ENCODE measurements at places on chromosomes 4 and X.
A peak's percentile ranks its signal among the peaks of the same experiment; 100 is the strongest.

DNA sequence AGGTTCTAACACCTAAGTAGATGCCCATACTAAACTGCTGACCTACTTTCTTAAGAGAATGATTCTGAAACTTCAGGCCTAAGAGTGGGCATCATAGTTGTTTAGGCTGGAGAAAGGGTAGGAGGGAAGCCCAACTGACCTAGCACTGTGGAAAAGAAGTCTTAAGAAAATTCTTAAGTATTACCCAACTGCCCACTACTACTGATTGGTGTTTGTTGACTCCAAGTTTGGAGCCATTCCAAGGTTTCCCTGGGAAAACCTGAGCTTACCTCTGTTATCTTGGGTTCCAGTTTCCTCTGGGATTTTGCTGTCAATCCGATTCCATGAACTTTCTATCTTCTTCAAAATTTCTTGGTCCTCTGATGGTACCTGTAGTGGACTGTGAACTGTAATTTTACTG, 23.9 kb downstream of the ANKRD17 start:
- no peak for DNase-seq

DNA sequence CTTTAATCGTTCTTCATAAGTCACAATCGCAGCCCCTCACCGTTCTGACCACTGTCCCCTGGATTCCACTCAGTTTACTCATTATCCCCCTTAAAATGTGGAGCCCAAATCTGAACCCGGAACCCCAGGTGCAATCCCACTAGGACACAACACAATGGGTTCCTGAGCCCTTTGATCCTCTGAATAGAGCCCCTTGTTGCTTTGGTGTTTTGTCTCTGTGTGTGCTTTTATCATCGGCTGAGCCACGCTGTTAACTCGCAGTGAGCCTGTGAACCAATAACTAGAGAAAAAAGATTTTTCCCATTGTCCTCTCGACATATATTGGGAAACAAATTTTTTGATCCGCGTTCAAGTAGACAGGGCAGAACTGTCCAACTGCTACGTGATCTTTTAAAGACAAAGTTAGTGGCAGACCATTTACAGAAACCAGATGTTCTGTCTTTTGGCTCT, 617 bp upstream of the PDHA1 start:
- no peak for DNase-seq

- no peak for DNase-seq
These were observed 8.7 kb upstream of the MSANTD1 start for GRCh38 chr4:3239998-3240920.

DNA sequence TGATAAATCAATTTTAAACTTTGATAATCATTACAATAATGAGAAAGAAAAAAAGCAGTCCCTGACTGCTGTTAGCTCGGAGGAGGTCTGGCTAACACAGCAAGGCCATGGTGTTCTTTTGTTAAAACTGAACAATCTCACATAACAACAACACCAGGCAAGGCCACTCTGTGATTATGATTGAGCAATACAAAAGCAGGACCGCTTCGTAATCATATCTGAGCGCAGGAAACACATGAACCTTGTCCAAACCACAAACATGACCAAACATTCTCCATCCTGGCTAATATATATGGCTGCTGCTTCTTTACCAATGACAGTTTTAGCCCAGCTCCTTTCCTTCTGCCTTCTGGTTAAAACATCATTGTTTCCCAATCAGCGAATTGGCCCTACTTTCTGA, 76.8 kb upstream of the DDX53 start:
- DNase-seq, result no peak

DNA sequence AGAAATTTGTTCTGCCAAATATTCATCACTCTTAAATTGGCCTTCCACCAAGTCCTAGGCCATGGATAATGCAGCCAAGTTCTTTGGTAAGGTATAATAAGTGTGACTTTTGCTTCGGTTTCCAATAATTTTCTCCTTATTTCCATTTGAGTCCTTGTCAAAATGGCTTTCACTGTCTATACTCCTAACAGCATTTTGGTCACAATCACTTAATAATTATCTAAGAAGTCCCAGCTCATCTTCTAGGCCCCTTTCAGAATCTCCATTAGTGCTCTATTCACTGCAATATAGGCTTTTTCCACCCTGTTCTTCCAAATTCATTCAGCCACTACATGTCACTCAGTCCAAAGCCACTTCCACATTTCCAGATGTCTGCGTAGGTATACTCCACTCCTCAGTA, 51.0 kb upstream of the SPIN4 start:
- DNase-seq, result no peak

GRCh38 chr4:103591841-103592240, 127.9 kb downstream of the TACR3 start:
- no peak for DNase-seq

- DNase-seq, result no peak
These were observed 256.8 kb upstream of the STS start for GRCh38 chrX:6890544-6891261.

GRCh38 chr4:124934916-124935315, 222.4 kb upstream of the ANKRD50 start:
- DNase-seq, result no peak

DNA sequence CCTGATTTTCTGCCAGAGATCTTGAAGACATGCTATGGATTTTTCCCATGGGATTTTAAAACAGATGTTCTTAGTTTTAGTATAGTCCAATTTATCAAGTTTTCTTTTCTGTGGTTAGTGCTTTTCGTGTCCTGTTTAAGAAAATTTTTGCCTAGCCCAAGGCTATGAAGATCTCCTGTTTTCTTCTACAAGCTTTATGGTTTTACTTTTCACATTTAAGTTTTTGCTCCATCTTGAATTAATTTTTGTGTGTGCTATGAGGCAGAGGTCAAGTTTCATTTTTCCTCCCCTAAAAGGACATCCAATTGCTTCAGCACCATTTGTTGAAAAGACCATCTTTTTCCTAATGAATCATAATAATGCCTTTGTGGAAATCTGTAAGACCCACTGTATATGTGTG, 65.6 kb downstream of the POLR2B start:
- DNase-seq, result no peak

GRCh38 chrX:97637289-97637688, 753.6 kb downstream of the RPA4 start:
- DNase-seq, result no peak

DNA sequence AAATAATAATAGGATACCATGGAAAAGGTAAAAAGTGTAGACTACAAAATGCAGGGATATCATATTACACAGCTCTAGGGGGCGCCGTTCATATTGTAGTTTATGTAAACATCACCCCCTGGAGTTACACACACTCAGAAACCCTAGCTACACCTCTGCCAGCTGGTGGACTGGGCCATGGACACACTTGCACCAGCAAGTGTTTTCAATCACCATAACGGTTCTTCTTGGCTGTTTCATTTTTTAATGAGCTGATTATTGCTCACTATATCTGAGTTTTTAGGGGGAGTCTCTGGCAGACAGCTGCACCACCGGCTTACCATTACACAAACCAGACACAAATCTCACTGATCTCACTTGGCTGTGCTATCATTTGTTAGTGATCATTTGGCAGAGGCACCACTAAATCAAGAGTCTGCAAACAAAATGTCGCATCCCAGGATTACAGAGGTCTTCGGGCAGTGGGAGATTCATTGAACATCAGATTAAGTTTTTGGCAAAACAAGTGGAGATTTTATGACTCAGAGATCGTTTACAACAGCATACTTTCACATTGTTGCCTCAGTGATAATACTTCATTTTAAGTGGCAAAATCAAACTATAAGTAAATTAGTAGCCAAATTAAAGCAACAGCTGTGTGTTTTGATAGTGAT, 185.7 kb downstream of the UNC5C start:
- no peak for DNase-seq

- DNase-seq, result no peak
These were observed 661.6 kb downstream of the RAPGEF2 start for GRCh38 chr4:159764343-159764952.

GRCh38 chrX:41096339-41096955, 11.2 kb downstream of the USP9X start:
- DNase-seq, result no peak

DNA sequence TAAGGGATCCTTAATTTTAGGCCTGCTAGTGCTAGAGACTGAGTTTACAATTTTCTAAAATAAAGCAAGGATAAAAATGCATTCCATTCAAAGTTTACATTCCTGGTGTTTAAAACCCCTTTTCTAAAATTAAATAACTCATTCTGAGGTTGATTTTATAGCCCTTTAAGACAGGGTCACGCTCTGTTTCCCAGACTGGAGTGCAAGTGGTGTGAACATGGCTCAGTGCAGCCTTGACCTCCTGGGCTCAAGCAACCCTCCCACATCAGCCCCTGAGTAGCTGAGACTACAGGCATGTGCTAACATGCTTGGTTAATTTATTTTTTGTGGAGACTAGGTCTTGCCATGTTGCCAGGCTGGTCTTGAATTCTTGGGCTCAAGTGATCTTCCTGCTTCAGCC, 6.8 kb upstream of the CDKL2 start:
- no peak for DNase-seq

DNA sequence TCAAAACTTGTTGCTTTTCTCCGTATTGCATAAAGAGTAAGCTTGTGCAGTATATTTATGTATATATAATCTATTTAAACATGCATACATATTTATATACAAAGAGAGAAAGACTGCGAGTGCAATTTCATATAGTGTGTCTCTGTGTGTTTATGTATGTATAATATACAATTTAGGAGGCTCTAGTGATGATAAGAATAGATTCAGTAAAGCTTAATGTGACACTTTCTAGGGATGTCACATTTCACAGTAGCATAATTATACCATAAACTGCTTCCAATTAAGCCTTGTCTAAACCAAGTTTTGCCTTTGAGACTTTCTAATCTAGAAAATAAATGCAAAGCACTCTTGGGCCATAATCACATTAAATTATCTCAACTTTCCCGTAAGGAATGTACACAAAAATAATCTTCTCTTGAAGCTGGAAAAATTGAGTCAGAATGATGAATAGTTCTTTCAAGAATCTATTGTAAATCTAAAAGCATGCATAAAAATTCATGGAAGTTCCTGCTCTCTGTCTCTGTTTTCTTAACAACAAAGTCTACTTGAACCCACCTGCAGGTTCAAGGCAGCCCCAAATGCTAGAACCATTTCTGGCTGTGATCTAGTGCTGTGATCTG, 114.1 kb upstream of the NPY2R start:
- DNase-seq, result no peak

DNA sequence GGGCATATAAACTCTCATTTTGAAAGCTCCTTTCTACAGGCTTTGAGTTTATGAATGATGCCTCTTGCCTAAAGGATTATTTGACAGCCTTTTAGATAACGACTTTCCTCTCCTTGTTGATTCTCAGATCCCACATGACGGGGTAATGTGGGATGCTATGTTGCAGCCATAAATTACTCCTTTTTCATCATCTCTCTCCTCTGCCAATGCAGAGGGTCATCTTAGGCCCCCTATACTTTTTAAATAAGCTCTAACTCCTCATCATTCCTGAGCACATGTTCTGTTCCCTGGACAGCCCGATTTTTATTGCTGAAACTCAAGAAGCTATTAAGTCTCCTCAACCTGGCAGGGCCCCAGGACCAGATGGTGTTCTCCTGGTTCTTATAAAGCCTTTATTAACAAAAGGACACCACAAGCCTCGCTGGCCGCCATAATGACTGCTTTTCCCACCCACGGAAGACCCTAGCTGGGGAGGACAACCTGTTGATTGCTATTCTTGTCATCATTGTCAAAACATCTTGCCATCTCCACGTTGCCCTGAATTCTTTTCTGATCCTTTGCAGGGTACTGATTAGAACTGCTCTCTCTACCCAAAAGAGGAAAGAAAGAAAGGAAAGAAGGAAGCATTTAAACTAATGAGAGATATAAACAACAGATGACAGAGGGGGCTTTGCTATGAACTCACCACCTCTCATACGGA, 150.7 kb downstream of the DHX15 start:
- DNase-seq, result no peak

- no peak for DNase-seq
These were observed 101.3 kb upstream of the EGFL6 start for GRCh38 chrX:13468096-13468495.

GRCh38 chr4:38365748-38366310, 298.2 kb upstream of the KLF3 start:
- no peak for DNase-seq

- no peak for DNase-seq
These were observed 86.3 kb downstream of the HPGD start for GRCh38 chr4:174435974-174436373.

GRCh38 chrX:111470681-111471403, 40.6 kb upstream of the SERTM2 start:
- DNase-seq, result no peak

GRCh38 chr4:126731062-126731461, 901.7 kb upstream of the INTU start:
- DNase-seq, result no peak

DNA sequence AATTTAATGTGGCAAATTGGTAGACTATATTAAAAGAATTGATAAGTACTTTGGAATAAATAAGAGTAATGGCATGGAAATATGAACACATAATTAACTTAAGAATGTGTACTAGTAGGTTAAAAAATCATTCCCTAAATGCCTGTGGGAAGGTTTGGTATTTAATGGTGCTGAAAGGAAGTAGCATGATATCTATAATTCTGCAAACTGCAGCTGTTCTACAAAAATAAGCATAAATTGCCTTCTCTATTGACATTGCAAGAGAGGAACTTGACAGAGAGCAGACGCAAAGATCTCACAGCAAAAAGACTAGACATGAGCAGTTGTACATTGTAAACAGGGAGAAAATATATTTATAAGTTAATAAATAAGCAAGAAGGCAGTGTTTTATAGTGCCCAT, 752.5 kb upstream of the PCDH10 start:
- DNase-seq, result no peak

- DNase-seq, result no peak
These were observed 685 bp downstream of the TASL start for GRCh38 chrX:30576881-30577280.

GRCh38 chrX:130147631-130148030, 18.0 kb downstream of the AIFM1 start:
- no peak for DNase-seq

GRCh38 chr4:99946356-99947189, at the start of gene DNAJB14:
DNAJB14 (minus strand) TSS chr4:99946618; CDS start chr4:99946571, 47 bp downstream.
- peak; percentile 71 for DNase-seq

GRCh38 chr4:174255786-174256185, 27.7 kb downstream of the FBXO8 start:
- no peak for DNase-seq

DNA sequence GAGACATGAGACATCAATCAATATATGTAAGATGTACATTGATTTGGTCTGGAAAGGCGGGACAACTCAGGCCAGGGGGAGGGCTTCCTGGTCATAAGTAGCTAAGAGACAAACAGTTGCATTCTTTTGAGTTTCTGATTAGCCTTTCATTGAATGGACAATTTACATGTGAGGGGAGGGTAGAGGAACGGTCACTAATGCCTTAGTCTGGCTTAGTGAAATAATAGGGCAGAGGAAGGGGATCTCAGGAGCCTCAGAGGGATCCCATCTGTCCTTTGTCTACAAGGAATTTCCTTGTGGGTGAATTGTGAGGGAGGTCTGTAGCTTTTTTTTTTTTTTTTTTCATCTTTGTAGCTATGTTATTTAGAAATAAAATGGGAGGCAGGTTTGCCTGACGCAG, 88.3 kb downstream of the GK start:
- no peak for DNase-seq
